H1 (cell line): ENCODE measurements at places on chromosomes 2 and 18. TPM values are rescaled to one million over a fixed set of nuclear protein-coding genes. Genes with fewer than 3 reads are reported as not detected.

Gene SETBP1
- total RNA-seq: 4.6 and 6.5 TPM in 2 replicates

Gene CCDC68
- total RNA-seq: 0.80 and 0.92 TPM in 2 replicates

Gene STAT4
- total RNA-seq: 0.63 and 0.80 TPM in 2 replicates

Gene TFCP2L1
- 3.2 and 3.8 TPM in 2 replicates for total RNA-seq

Gene FAM237A
- total RNA-seq: not detected in 2 replicates

Gene SGPP2
- not detected in 2 replicates for total RNA-seq

Gene SLC5A7
- 0.11 and 0.15 TPM in 2 replicates for total RNA-seq

GRCh38 chr18:57547260-57547659, 39.2 kb downstream of the FECH start:
- DNase-seq: no peak
- H3K36me3 ChIP-seq: no peaks in the 10 kb centered on the region
- H3K27me3 ChIP-seq: no peaks in the 10 kb centered on the region
- no peak overlapping the region for H3K4me3 ChIP-seq
- no peaks in the 10 kb centered on the region for H3K4me1 ChIP-seq
- H3K27ac ChIP-seq: no peak overlapping the region

DNA sequence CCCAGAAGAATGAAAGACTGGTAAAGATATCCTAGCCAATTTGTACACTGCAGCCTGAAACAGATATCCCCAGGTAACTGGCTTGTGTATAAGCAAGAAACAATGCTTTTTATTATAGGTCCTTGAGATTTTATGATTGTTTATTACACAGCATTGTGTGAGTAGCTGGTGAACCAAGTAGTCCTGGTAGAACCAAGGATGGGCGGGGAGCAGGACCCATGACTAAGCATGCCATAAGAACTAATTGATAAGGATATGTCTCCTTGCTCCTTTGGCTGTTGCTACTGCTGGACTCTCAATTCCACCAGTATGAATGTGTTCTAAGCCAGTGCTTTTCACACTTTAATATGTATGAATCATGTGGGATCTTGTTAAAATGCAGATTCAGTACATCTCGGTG, 12.3 kb upstream of the ALMS1 start:
- no peak overlapping the region for H3K27ac ChIP-seq
- no peaks in the 10 kb centered on the region for H3K36me3 ChIP-seq
- H3K4me3 ChIP-seq: no peak overlapping the region
- no peak for DNase-seq

DNA sequence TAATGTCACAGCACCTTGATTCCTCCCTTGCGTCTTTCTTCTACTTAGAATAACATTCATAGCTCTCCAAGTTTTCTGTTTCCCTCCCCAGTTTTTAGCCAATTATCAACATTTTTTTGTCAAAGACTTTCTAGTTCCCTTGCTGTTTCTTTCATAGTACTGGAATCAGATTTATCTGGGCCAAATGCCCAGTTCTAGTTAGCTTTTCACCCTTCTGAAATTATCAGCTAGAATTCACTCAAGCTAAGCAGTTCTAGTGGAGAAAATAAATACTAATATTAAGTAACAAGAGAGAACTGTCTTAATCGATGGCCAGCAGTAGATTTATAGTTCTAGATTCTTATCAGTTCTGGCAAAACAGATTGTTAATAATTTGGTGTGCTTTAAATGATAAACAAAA, 36.2 kb downstream of the EFEMP1 start:
- H3K4me1 ChIP-seq: no peaks in the 10 kb centered on the region
- no peak for DNase-seq
- no peaks in the 10 kb centered on the region for H3K36me3 ChIP-seq
- no peak overlapping the region for H3K4me3 ChIP-seq

GRCh38 chr18:54532962-54533361, 58.1 kb upstream of the DYNAP start:
- H3K27ac ChIP-seq: no peak overlapping the region
- H3K4me3 ChIP-seq: no peak overlapping the region
- peaks cover 13% of the 10 kb centered on the region for H3K4me1 ChIP-seq
- H3K36me3 ChIP-seq: no peaks in the 10 kb centered on the region
- no peak for DNase-seq

DNA sequence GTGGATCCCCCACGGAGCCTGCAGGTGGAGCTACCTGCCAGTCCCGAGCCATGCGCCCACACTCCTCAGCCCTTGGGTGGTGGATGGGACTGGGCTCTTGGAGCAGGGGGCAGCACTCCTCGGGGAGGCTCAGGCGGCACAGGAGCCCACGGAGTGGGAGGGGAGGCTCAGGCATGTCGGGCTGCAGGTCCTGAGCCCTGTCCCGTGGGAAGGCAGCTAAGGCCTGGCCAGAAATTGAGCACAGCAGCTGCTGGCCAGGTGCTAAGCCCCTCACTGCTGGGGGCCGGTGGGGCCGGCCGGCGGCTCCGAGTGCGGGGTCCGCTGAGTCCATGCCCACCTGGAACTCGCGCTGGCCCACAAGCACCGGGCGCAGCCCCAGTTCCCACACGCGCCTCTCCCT, 91.7 kb upstream of the ACVR1 start:
- no peak for DNase-seq
- no peaks in the 10 kb centered on the region for H3K27me3 ChIP-seq
- H3K27ac ChIP-seq: no peak overlapping the region
- H3K4me1 ChIP-seq: no peaks in the 10 kb centered on the region

GRCh38 chr2:128986026-128986715, 667.5 kb upstream of the HS6ST1 start:
- H3K36me3 ChIP-seq: no peaks in the 10 kb centered on the region
- DNase-seq: no peak
- H3K27ac ChIP-seq: no peak overlapping the region
- H3K27me3 ChIP-seq: no peaks in the 10 kb centered on the region
- H3K4me3 ChIP-seq: no peak overlapping the region

GRCh38 chr2:66481100-66481549, 46.2 kb downstream of the MEIS1 start:
- DNase-seq: no peak
- H3K4me3 ChIP-seq: no peak overlapping the region
- H3K36me3 ChIP-seq: no peaks in the 10 kb centered on the region
- 0 out of 2 replicates have a peak overlapping the region, but pooled peaks have one; percentile 19 for H3K27ac ChIP-seq

DNA sequence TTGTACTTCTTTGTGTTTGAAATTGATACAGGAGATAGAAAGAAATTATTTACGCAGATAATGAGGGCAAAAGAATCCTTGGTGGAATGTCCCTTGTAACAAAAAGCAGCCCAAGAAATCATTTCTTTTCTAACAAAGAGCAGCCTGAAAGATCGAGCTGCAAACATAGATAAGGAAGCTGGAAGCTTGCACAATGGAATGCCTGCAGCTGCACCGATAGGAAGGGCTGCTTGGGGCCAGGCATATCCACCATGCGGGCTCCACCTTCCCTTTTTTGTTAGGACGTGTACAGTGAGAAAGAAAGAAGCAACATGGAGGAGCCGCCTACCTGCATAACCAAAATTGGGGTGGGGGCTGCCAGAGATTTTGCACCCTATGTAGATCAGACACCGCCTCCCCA, 568.7 kb downstream of the METTL4 start:
- peaks cover 7% of the 10 kb centered on the region for H3K4me1 ChIP-seq
- no peak overlapping the region for H3K4me3 ChIP-seq
- H3K27ac ChIP-seq: no peak overlapping the region; the same call in 1 of the 2 replicates
- H3K27me3 ChIP-seq: no peaks in the 10 kb centered on the region
- no peaks in the 10 kb centered on the region for H3K36me3 ChIP-seq

GRCh38 chr18:11498821-11499220, 110.6 kb upstream of the SLC35G4 start:
- no peak overlapping the region for H3K27ac ChIP-seq
- H3K4me3 ChIP-seq: no peak overlapping the region
- no peak for DNase-seq
- no peaks in the 10 kb centered on the region for H3K36me3 ChIP-seq
- no peaks in the 10 kb centered on the region for H3K4me1 ChIP-seq
